Colonic mucosa (tissue), 4 donors: ENCODE measurements at places on chromosomes 16 and 17.

DNA sequence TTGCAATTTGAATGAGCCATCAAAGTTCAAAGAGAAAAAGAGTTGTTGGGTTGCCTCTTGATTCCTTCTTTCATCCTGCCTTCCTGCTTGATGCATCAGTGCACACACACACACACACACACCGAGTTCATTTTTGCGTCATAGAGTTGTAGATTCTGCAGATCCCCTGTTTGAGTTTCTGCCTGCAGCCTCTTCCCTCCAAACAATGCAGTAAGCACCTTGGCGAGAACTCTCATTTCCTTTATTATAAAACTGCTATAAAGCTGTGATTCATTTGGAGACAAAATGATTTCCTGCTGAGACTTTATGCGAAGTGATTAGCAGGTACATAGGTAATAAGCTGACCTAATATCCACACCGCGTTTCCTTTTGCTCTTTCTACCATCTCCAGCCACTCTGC, 26.7 kb downstream of the DNAH9 start:
- DNase-seq = no peak

GRCh38 chr17:19250421-19251173, 13.4 kb downstream of the EPN2 start:
- no peak for DNase-seq

DNA sequence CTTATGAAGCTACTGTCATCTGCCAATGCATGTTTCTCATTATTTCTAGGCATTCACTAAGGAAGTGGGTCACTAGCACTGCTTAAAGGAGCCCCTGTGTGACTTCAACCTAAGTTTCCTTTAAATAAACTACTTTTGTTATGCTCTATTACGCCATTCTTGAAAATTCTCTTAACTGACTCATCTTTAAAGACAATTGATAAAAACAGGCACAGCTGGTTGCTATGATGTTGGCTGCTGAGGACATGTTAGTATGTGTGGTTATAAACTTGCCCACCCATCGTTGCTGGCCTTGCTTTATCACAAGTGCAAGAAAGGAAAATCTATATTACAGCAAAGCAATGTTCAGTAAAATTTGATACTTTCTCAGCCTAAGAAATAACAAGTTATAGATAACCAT, 75.8 kb upstream of the CNTNAP4 start:
- DNase-seq = no peak

DNA sequence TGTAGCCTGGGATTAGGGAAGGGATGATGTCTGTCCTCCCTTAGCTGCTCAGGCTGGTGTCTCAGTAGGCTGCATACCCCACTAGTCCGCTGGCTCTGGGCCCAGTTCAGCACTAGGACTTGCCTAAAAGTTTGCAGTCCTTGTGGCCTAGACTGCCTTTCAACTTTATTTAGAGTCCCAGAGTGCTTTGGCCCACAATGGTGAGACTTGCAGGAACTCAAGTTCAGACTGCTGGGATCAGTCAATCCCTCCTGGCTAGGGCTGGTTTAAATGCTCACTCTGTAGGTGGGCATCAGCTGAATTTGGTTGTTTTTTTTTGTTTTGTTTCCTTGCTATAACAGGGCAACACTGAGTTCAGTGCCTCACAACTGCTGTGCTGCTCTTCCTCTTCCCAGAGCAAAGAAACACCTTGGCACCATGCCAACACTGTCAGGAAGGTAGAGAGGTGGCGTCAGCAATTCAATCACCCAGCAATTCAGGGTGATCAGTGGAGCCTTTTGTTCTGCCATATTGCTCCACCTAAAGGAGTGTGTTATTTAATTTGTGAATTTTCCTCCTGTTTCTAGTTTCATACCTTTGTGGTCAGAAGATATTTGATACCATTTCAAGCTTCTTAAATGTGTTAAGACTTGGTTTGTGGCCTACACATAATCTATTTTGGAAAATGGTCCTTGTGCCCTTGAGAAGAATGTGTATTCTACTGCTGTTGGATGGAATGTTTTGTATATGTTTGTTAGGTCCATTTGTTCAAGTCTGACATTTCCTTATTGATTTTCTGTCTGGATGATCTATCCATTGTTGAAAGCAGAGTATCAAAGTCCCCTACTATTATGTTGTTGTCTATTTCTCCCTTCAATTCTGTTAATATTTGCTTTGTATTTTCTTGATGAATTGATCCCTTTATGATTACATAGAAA, 284.0 kb upstream of the PMFBP1 start:
- DNase-seq = peak; percentile 71

DNA sequence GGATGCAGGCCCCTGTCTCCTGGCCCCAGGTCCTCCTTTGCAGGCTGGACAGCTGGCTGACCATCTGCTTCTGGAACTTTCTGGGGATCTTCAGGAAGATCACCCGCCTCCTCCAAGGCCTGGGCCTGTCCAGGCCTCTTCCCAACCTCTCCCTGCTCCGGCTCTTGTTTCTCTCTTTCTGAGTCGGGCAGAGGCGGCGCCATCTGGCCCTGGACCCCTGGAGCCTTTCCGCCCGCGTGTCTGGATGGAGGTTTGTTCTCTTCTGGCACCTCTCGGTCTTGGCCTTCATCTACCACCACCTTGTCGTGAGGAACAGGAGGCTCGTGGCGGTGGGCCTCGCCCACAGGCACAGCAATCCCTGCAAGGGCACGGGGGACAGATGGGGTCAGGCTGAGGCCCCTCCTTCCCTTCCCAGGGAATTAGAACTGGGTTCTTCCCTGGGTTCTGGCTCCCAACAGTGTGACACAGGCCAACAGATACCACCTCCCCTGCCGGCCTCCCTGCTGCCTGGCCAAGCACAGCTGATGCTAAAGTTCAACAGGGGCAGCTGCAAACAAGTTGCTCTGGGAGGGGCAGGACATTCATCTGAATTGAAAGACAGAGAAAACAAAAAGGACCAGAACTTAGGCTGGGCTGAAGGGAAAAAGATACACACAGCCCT, 13.3 kb downstream of the NDUFAF8 start:
- no peak for DNase-seq
